ENCODE measurements at places on chromosomes 6 and 20.

DNA sequence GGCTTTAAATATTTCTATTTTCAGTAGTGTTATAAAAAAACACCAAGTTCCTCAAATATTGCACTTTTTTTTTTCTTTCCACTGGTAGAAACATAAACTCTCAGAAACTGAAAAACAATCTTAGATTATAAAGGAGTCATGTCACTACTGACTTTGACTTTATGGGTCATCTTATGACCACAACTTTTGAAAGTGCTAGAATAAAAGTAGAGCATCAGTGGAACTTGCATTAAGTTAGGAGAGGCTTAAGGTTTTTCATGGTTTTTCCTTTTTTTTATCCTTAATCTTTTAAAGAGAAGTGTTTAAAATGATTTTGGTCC is 56.6 kb upstream of the SUPT3H start:
- no peak for DNase-seq

DNA sequence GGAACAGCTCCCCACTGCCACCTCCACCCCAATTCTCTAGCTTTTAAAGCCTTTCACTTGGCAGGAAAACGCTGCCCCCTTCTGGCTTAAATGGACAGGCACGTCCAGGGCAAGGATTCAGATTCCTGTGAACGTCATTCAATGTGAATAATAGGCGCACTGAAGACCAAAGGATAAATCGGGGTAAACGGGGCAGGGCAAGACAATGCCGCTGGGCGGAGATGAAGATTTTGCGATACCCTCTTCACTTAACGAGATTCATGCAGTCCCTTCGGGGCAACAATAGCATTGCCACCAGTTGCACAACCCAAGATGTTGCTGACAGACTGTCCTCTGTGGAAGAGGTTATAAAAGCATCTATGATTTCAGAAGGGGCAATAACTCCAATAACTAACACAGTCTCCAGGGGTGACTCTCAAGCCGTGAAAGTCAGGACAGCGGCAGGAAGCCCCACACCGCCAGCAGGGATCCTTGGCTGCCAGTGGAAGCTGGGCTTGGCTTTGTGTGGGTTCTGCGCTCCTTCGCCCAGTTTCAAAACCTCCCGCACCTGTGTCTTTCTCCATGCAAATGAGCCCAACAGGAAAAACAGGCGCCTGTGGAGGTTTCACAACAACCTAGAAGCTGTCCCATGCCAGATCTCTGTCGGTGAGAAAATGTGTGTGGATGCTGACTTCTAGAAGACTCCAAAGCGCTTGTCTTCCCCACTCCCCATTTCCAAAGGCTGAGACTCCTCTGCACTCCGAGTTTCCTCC is 291.8 kb downstream of the BMP7 start:
- no peak for DNase-seq

GRCh38 chr6:85569323-85569722 is 24.3 kb downstream of the SNX14 start:
- DNase-seq = no peak

DNA sequence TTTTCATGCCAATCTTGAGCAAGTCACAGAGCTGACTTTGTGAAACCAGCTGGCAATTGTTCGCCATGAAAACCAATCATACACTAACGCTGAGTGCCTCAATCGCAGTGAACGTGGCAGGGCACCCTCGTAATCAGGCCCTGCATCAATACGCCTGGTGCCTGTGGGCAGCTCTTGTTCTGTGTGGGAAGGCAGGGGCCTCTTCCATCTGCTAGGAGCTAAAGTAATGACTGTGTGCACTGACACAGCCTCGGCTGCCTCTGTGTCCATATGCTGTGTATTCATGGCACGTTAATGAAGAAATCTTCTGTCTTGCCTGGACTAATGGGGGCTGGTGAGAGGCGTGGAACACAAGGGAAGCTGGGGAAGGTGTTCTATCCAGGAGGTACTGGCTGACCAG is 27.8 kb upstream of the SYNDIG1 start:
- DNase-seq = no peak

DNA sequence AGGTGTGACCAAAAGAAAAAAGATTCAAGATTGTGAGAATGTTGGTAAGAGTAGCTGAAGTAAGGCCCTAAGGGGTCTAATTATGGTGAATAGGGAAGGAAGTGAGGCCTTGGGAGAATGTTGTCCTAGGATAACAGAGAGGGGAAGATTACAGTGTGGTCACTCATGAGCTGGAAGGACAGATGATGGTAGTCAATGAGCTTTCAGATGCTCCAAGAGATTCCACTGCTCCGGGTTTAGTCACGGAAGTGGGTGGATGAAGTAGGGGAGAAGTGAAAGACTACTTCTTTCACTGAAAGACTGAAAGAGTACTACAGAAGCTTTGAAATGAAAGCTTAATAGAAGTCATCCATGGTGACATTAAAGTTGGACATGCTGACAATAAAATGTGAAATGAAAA is 108.5 kb downstream of the MMS22L start:
- DNase-seq = no peak

DNA sequence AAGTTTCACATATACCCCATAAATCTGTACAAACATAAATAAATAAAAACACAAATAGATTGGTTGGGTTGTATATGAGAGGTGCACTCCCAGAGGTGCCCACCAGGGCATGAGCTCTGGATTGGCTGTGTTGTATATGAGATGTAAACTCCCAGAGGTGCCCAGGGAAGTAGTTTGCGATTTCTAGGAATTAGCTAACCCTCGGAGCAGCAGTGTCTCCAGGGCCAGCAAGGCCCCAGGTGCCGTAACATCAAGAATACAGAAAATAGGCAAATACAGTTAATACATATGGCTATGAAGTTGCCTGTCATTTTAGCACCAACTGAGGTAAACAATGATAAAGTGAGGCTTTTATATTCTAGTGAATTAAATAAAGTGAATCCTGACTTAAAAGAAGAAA is 5.4 kb upstream of the GINM1 start:
- DNase-seq = no peak

DNA sequence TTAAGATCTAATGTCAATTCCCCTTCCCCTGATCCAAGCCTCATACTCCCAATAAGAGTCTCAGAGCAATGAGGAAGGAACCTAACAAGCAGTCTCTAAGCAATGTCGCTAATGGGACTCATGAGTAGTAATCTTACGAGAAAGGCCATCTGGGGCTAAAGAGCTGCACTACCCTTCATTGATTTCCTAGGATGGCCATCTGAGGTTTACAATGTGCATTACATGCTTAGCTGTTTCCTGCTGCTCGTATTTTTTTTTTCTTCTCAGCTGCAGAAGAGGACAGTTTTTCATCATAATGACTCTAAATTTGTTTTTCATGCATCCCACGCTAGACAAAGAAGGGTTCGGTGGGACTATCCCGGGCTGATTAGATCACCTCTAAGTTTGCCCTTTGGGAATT is 119.3 kb downstream of the LPA start:
- DNase-seq = no peak
